ENCODE measurements at places on chromosomes 11 and 22. TPM values are rescaled to one million over a fixed set of nuclear protein-coding genes. Genes with fewer than 3 reads are reported as not detected.

Gene OOSP4A
- total RNA-seq, result not detected

DNA sequence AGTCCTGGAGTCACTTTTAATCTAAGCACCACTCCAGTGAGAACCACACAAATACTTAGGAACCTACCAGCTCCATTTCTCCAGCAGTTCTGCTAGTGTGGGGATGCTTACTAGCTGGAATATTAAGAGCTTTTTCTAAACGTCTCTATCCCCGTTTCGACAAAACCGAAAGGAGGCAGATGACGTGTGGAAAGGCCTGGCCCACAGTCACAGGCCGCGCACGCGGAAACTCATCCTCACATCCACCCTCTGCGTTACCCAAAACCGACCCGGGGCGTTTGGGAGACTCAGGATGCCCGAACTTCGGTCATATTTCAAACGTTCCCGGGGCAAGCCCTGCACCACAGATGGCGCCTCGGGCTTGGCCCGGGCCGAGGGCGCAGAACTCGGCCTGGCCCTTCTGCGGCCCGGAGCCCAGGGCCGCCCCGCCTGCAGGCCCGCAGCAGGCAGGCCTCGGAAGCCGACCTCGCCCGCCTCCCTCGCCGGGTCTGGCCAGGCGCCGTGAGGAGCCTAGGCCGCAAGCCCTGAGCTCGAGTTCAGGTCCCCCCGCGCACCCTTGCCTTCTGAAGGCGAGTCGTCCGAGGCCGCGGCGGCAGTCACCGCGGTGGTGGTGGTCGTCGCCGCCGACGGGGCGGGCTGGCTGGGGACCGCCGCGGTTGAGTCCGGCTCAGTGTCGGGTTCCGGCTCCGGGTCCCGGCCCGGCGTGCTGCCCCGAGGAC lies 473 bp downstream of the FNBP4 start:
- DNase-seq, result no peak

- no peak for DNase-seq
Observed at GRCh38 chr11:48007677-48008076, 27.3 kb downstream of the PTPRJ start.

GRCh38 chr11:110972640-110973039 lies 260.4 kb upstream of the ARHGAP20 start:
- no peak for DNase-seq

Gene PCNX3
- total RNA-seq, result 39.5 TPM

Gene GRM5
- total RNA-seq, result 8.6 TPM

DNA sequence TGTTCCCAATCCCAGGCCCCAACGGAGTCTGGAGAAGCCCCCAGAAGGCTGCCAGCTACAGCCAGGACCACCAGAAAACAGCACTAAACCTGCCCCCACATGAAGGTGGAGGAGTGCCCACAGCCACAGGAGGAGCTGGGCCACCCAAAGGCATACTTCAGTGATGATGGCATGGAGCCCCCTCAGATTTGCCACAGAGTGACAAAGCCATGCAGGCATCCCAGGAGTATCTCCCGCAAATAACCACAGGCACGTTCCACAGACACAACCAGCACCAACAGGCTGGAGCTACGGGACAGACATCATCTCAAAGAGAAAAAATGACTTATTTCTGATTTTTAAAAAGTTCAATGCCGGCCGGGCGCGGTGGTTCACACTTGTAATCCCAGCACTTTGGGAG lies 10.6 kb downstream of the CARS1 start:
- DNase-seq, result no peak

DNA sequence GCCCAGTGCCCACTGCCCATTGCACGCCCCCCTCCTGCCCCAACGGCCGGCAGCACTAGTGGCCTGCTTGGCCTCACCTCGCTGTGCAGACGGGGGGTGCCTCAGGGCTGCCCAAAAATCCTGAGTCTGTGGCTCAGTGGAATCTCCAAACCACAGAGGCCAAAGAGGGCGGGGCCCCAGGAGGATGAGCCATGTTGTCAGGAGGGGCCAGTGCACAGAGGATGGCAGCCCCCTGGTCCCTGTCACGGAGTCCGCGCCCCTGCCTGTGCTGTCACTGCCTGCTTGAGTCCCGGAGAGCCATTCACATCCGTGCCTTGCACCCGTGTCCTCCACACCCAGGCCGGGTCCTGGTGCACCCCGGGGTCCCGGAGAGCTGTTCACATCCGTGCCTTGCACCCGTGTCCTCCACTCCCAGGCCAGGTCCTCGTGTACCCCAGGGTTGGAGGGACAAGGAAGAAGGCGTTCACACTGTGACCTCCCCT lies 36.4 kb upstream of the MUC5AC start:
- DNase-seq, result no peak

DNA sequence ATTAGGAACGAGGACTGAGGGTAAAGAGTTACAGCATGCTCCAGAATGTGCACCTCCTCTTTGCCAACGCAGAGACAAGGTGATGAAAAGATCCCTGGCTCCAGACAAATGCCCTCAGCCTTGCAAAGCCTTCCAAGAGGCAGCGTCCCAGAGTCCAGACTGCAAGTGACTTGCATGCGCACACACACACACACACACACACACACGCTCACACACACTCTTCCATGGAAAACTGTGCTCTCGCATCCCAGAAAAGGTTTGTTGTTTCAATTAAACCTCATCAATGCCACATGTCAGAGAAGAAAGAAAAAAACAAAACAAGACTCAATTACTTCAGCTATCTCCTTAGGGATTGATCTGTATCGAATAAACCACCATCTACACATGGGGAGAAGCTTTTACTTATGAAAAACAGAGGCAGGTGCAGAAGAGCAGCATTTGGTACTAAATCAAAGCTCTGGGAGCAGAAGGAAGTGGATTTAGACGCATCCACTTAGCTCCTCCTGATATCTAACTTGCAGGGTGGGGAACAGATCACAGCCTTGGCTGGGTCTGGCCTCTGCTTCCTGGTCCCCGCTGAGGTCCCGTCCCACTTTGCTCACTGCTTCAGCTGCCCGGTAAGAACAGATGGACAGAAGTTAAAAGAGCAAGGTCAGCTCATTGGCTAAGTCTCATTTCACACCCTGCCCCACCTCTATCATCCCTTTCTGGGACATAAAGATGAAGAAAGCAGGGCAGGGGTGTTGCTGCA lies 249.8 kb upstream of the BLID start:
- no peak for DNase-seq

DNA sequence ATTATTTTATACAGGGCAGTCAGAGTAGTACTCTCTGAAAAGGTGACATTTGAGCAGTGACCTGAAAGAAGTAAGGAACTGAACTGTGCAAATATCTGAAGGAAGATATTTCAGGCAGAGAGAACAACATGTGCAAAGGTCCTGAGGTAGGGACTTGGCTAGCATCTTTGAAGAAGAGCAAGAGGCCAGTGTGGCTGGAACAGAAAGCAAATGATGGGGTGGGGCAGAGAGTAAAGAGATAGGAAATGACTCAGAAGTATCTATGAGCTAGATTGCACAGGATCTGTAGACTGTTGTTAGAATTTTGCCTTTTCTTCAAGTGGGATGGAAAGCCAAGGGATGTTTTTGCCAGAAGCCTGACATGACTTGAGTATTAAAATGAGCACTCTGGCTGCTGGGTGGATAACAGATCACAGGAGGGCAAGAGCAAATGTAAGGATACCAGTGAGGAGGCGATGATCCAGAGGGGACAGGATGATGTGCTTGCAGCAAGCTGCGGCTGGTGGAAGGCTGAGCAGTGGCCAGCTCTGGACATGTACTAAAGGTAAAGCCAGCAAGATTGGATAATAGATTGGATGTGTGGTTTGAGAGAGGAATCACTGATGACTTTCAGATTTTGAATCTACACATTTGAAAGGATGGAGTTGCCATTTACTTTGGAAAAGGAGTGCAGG lies 33.2 kb upstream of the TTC12 start:
- DNase-seq, result no peak

Gene GCAT
- 3.9 TPM for total RNA-seq

DNA sequence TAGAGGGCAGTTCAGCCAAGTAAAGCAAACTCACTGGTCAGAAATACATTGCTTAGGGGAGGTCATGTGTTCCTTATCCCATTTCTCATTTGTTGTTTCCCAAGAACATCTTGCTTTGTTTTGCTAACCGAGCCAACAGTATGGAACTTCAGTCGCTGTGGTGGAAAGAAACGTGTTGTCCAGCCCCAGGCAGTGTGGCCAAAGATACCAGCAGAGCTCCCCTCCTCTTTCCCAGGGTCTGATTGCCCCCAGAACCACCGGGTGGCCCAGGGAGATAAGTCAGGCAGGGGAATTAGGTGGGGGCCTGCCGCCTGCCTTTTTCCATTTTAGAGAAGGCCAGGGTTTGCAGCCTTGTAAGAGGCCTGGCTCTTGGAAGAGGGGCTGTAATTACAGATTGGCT lies 98.7 kb upstream of the CRYBB3 start:
- no peak for DNase-seq

Gene INPP5J
- 2.3 TPM for total RNA-seq

Gene SLN
- total RNA-seq, result 1.2 TPM

- DNase-seq, result no peak
Observed at GRCh38 chr11:78860720-78861422, 286.2 kb upstream of the NARS2 start.

DNA sequence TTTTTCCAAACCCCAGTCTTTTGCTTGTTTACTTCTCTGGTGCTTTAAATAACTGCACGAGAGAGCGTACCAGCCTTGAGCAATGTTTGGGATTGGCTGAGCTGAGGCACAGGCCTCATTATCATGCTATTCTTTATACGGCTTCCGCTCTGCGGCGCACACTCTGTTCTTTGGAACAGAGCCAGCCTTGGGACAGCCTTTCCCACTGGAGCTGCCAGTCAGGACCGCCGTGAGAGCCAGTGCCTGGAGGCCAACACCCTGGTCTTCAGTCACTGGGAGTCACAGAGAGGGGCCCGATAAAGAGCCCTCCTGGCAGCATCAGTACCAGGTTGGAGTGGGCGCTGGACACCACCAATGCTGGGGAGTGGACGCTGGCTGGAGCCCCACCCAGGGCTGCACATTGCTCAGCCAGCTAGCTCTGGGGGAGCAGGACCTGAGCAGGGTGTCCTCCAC lies 125.6 kb downstream of the BCR start:
- DNase-seq, result peak; percentile 43

- no peak for DNase-seq
Observed at GRCh38 chr11:107496011-107496410, 38.4 kb upstream of the CWF19L2 start.

Gene EPS8L2
- total RNA-seq, result 39.6 TPM

GRCh38 chr11:12134236-12134585 lies 23.8 kb downstream of the MICAL2 start:
- no peak for DNase-seq

DNA sequence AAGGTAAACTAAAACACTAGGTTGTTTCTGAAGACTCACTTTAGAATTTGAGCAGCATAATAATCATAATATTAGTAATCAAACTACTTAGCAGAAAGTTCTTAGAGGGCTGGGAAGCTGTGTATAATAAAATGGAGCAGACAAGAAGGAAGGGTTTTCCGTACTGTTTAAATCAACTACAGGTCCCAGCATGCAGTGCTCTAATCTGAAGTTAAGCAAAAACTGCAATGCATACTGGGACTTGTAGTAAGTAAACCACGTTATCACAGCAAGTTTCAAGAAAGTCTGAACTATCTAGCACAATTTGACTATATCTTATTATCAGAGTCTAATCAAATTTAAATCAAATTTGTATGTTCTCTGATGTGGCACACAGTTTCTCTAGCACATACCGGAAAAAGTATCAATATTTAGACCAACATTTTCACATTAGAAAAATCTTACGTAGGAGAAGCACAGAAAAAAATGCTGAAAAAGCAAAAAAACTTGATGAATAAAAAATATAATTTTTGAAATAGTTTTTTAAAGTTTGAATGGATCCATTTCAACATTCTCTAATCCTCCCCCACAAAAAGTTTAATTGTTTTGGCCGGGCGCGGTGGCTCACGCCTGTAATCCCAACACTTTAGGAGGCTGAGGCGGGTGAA lies 8.2 kb downstream of the PHF21A start:
- DNase-seq, result no peak

DNA sequence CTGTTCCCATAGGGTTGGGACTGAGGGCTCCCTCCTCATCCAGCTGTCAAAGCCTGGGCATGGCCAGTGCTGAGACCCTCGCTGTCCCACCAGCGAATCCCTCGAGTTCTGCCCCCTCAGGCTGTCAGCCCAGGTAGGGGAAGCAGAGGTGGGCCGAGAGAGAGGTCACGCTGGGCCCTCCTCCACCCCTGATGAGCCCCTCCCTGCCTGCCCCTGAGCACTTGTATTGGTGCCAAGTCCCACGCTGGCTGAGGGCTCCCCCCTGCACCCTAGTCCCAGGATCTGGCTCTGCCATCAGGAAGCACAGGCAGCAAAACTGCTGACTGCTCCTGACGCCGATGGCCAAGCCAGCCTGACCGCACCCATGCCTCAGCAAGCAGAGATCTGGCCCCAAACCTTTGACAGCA lies 3.3 kb downstream of the PRR33 start:
- no peak for DNase-seq

DNA sequence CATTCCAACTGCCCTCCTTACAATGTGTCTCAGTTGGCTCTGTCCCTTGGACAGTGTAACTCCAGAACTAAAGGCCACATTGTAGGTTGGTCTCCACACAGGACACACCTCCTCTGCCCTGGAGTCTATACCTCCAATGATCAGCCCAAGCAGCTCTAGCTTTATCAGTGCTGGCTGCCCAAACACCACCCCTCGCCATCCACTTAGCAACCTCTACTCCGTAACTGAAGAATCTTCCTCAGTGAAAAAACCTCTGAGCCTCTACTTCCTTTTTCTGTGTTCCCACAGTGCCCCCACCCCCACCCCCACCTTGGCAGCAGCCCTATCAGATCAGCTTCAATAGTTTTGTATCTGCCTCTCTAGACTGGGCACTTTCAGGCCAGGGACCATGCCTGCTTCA lies 33.4 kb downstream of the SERPINH1 start:
- no peak for DNase-seq

DNA sequence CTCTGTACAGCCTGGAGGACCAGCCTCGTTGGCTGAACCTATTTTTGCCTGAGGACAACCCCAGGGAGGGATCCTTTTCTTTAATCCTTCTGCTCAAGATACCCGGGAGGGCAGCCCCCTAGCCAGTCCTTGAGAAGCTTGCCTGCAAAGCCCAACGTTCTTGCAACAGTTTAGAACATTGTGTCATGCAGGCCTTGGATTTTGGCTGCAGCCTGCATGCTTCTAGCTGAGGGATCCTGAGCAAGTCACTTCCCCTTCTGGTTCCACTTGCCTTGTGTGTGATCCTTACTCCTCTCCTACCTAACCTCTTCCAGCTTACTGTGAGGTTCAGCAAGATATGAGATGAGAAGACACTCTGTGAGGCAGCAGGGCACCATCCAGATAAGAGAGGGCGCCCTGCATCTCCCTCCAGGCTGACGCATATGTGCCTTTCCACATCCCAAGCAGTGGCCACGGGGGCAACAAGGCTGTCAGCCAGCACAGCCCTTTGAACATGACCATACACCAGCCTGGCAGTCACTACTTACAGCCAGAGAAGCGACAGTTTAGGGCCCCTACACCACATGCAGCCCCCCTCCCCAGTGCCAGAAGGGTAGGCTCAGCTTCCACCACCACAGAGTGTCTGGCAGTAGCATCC lies 76.1 kb downstream of the C11orf58 start:
- no peak for DNase-seq

- DNase-seq, result no peak
Observed at GRCh38 chr22:27347951-27348350, 453.6 kb downstream of the MN1 start.

Gene PARVA
- total RNA-seq, result 99.7 TPM

Data from thoracic aorta (tissue), 2 donors.